ENCODE measurements at places on chromosomes 7 and 10.

- DNase-seq, result no peak
Measured at GRCh38 chr7:133207687-133208086, 45.2 kb upstream of the EXOC4 start.

- no peak for DNase-seq
Measured at GRCh38 chr10:43002596-43002995, 74.3 kb upstream of the RET start.

GRCh38 chr7:157876469-157877285 is 539.9 kb downstream of the DNAJB6 start:
- DNase-seq, result no peak

- no peak for DNase-seq
Measured at GRCh38 chr10:35351021-35351420, 14.7 kb downstream of the CCNY start.

DNA sequence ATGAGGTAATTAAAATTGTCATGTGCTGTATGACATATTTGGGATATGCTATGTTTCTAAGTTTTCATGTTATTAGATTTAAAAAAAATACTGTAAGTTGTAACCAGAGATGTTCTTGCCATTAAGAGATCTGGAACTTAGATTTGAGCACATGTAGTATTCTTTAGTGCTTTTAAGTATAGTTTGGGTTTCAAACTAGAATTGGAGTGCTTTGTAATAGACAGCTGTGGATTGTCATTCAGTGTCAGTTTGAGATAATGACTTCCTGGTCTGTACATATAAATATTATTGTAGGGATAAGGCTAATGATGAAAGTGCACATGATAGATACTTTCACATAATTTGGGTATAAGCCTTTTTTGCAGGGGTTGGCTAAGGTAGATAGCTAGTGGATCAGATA is 936.2 kb downstream of the CNTNAP2 start:
- no peak for DNase-seq

DNA sequence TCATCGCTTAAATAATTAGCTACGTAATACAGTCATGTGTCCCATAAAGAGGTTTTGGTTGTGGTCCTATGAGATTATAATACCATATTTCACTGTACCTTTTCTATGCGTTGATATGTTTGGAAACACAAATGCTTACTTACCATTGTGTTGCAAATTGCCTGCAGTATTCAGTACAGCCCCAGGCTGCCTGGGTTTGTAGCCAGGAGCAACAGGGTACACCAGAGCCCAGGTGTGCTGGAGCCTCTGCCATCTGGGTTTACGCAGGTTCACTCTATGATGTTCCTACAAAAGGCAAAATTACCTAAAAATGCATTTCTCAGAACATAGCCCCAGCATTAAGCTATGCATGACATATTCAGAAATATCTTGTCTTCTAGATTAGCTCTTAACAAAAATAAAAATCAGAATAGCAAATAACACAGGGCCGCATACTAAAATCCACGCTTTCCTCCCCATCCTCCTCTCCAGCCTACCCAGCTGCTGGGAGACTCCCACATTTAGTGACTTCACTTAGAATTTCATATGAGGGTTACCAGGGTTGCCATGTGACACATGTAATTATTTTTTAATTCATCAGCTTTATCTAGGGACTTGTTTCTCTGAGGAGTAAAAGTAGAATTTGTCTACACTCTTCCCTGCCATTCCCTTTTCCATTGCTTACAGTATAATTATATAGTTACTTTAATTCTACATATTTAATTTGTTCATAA is 559.0 kb upstream of the ADARB2 start:
- no peak for DNase-seq
